ENCODE measurements at places on chromosomes 5 and 9.

GRCh38 chr9:113882636-113883164 lies 6.6 kb downstream of the ZNF618 start:
- DNase-seq, result no peak

DNA sequence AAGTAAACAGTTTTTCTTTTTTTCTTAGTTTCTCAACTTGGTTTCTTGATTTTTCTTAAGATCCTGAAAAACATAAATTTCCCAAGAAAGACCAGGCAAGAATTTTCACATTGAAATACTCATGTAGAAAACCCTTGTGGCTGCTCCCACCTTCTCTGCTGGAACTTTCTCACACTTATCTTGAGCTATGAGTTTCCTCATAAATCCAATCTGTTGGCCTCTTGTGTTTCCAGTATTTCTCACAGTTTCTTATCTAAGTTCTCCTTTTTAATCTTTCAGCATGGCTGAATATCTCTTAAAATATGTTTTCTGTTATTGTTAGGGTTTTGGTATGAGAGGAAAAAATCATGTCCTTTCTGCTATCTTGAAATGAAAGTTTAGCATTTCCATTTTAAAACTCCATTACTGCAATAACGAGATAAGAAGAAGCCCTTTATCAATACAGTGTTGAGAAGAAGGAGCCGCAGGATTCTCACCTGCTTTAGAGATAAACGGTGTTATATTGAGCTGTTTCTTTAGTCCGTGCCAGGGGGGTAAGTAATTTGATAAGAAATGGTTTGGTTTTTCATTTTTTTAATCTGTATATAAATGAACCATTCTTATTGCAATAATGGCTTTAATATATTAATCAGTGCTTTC lies 89.3 kb downstream of the ALDH1A1 start:
- DNase-seq, result no peak

GRCh38 chr9:95875305-95876137 lies at the start of gene ERCC6L2:
Gene ERCC6L2 (plus strand): TSS chr9:95875691. CDS start chr9:95876039, 348 bp downstream.
- peak; percentile 86 for DNase-seq

- no peak for DNase-seq
Measured at GRCh38 chr9:84385386-84386040, 45.0 kb upstream of the SLC28A3 start.

DNA sequence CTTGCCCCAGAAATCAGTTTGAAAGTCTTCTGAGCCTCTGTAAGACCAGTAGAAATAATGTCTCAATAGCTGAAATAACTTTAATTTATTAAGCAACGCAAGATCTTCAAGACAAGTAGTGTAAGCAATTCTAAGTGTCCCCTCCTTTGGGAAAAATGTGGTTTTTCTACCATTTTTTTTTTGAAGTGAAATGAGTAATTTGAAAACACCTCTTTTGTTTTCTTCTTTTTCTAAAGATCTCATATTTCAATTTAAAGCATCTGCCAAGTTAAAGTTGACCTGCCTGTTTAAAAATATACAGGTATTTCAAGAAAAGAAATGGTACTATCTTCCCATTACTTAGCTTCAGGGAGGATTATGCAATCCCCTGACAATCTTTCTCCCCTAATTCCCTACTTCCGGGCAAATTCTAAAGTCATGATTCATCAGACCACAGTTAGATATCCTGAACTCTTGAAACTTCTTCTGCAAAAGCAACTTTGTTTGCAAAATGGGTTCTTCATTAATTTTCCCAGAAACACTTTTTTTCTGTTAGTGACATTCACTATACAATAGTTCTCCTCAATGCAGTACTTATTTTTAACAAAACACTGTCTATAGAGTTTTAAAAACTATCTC lies 7.8 kb upstream of the ANXA1 start:
- DNase-seq, result no peak

DNA sequence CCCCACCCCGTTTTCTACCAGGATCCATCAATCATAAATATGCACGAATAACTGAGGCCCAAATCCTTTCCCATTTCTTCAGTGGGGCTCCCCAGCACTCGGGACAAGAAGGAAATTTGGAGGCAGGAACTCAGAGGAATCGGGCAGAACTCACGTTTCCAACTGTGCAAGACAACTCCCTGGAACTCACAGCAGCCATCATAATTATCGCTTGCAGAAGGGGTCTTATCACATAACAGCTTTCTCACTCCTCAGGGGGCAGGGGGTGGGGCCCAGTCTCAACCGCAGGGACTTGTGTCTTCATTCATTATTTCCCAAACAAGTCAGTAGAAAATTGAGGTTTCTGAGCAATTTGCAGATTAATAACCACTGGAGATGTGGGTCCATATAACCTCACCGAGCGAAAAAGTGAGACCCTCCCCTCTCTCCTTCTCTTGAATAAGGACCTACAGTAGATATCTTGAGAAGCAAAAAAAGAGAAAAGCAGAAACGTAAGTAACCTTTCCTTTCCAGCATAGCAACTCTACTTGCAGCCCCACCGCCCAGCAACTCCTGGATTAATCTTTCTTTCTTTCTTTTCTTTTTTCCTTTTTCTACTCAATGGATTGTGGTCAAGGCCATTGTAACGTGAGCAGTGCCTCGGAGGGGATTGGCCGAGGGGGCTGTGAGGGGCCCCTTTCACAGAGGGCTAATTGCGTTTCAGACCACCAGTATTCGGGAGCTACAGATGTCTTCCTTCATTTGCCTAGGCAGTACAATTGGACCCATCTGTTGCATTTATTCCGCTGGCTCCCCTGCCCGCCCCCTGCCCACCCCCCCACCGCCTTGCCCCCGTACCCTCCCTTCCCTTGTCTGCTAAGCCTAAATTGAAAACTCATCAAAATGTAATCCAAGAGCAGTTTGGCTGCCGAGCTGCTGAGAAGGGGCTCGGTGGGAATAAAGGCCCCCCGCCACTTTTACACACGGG lies 24.7 kb upstream of the TIFAB start:
- DNase-seq, result no peak

DNA sequence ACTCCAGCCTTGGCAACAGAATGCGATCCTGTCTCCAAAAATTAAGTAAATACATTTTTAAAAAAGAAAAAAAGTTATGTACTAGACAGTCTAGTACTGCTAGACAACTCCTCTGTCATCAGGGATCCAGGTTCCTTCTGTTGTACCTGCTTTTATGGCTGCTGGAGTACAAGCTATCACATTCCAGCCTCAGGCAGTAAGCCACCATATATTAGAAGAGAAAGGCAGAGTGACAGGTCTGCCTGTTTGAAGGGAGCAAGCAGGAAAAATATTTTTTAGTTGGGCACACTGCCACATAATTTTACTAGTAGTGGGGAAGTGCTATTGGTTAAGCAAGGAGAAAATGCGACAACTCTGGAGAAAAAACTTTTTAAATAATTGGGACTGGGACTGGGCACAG lies 10.9 kb downstream of the RPS6 start:
- no peak for DNase-seq

DNA sequence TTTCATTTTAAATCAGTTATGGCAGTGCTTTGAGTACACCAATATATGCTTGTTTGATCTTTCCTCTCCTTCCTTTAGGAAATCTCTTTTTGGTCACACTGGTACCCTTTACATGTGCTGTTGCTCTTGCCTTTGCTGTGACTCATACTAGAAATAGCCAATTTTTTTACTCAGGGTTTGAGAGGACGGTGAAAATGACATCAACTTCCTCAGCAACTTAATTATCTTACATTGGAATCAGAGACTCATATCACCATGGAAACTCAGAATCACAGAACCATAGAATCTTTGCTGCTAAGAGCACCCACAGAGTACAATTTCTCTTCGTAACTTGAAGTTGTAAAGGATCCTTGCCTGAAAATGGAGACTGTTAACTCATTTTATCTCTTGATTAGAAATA lies 13.8 kb upstream of the ZNF300 start:
- DNase-seq, result no peak

DNA sequence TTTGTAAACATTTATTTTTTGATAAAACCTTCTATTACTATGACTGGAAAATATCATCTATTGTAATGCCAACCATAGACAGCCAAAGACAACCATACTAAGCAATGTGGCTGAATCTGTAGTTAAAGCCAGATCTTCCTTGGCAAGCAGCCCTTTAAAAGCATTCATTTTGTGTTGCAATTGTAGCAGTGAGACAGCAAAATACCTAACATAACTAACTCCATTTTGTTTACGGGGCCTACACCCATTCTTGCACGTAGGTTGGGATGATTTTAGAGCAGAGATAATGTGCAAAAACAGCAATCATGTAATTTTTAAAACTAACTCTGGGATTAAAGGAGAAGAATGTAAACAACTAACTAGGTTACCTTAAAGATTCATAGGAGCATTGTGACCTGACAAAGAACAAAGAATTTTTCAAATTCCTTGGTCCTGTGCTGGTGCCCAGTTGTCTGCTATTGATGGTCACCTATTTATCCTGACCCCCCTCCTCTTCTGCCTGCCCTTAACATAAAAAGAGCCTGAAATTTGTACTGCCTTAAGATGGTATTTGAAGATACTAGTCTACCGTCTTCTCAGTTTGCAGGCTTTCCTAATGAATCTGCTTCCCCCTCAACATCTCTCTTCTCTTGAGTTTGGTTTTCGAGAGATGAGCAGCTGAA lies 10.6 kb downstream of the IFNA1 start:
- DNase-seq, result no peak

- no peak for DNase-seq
Measured at GRCh38 chr9:77188242-77188641, 10.9 kb downstream of the VPS13A start.

GRCh38 chr5:137096149-137097103 lies 402.7 kb downstream of the SPOCK1 start:
- DNase-seq, result no peak

DNA sequence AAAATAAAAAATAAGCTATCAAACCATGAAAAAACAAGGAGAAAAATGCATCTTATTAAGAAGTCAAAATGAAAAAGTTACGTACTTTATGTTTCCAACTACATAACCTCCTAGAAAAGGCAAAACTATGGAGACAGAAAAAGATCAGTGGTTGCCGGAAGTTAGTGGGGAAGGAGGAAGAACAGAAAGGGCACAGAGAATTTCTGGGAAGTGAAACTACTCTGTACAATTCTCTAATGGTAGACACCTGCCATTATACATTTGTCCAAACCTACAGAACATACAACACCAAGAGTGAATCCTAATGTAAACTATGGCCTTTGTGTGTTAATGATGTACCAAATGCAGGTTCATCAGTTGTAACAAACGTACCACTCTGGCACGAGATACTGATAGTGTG lies 25.3 kb downstream of the SMU1 start:
- DNase-seq, result no peak

- no peak for DNase-seq
Measured at GRCh38 chr5:74394528-74394915, 246.0 kb downstream of the ENC1 start.

GRCh38 chr5:59449905-59450644 lies 443.5 kb downstream of the PDE4D start:
- no peak for DNase-seq

DNA sequence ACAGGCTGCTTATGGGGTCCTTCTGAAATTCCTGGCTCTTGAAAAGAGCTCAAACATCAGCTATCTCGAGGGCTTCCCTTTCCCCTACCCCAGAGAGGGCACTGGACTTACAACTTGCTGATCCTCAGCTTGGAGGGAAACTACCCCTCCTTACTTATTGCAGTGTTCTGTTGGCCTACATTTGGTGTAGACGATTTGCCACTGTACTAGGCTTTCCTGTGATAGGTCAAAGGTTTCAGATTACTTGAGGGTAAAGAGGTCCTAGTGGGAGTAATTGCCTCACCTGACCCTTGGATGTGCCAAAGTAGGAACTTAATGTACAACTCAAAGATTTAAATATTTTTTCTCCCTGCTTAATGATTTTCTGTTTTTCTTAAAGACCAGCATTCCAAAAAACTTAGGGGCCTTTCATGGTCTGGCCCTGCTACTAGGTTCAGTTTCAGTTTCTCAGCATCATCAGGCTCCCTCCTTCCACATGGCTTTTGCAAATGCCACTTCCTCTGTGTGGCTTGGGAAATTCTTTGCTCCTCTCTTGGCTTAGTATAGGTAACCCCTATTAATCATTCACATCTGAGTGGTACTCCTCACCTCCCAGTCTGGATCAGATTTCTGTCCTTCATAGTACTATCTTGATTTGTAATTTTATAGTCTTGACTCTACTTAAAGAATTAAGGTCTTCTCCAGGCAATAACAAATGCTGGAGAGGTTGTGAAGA lies 32.4 kb downstream of the CYSTM1 start:
- DNase-seq, result no peak

DNA sequence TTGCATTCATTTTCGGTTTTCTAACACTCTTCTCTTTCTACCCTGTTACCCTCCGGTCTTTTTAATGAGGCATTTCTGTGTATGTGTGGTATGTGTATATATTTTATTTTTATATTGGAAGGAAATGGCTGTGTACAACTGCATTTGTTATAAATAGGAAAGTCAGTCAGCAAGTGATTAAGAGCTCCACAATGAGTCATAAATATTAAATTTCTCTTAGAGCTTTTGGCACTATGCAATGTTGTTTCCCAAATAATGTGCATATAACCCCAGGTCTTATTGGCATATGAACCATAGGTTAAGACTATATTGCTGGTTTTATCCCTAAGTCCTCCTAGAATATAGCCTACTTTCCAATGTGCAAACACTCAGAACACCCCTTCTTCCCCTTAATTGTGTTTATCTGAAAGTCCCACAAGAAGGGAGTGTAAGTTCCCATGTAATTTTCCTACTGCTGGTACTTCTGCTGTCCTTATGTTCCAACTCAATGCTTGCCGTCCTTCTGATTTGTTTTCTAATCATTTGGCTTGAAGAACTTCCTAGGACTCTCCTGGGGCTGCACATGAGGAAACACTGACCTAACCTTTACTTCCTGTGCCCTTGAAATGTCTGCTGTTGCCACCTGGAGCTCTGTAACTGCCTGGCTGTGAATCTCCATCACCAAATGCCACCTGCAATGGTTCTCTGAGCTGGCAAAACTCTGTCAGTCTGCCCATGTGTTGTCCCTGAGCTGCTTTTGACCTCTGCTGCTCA lies 65.5 kb upstream of the PCSK5 start:
- DNase-seq, result no peak

DNA sequence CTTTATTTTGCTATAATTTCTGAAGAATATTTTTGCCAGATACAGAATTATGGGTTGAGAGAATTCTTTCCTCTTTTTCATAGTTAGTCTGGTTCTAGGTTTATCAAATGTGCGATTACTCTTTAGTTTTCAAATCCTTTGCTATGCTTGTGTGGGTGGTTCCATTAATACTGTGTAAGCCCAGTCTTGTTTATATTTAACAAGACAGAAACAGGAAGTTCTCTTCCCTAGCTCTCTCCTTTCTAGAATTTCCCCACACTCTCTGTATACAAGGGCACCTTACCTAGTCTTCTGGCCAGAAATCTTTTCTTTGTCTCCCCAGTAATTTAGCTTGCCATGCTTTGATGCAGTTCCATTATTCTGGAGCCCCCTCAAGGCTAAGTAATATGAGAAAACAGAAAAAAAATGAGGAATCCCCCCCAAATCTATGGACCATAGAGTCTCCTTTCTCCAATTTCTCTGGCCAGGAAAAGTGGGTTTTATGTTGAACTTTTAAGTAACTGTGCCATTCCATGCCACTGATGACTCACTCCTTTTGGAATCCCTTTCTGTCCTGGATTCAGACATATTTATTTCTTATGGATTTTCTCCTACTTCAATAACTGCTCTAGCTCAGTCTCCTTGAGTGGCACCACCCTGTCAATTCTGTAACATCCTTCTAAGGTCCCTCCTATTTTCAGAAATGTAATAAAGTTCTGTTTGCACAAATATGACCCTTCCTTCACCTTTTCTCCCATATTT lies 1714.1 kb downstream of the EFNA5 start:
- DNase-seq, result no peak

GRCh38 chr9:37800631-37801286 lies at the start of gene DCAF10:
Gene DCAF10 (plus strand): TSS chr9:37800797. CDS start chr9:37800867, 70 bp downstream.
- DNase-seq, result peak; percentile 86

GRCh38 chr9:105466898-105467455 lies 19.1 kb downstream of the FSD1L start:
- no peak for DNase-seq

Measured in stimulated activated CD8-positive, alpha-beta memory T cell treated with anti-CD3 and anti-CD28 coated beads, Interleukin-7, amount 100 ng/mL, for 24 hours (primary cell).